Pulmonary artery endothelial cell (primary cell): ENCODE measurements at places on chromosomes 3 and 15. TPM values are rescaled to one million over a fixed set of nuclear protein-coding genes. Genes with fewer than 3 reads are reported as not detected.

The POC1A gene
- total RNA-seq: 14.9 and 21.2 TPM in 2 replicates

The RETNLB gene
- not detected in 2 replicates for total RNA-seq

The PLSCR5 gene
- total RNA-seq: not detected in 2 replicates

The SERINC4 gene
- total RNA-seq: not detected in 2 replicates

The VGLL3 gene
- total RNA-seq: 0.13 and 5.0 TPM in 2 replicates

The GADL1 gene
- not detected in 2 replicates for total RNA-seq

DNA sequence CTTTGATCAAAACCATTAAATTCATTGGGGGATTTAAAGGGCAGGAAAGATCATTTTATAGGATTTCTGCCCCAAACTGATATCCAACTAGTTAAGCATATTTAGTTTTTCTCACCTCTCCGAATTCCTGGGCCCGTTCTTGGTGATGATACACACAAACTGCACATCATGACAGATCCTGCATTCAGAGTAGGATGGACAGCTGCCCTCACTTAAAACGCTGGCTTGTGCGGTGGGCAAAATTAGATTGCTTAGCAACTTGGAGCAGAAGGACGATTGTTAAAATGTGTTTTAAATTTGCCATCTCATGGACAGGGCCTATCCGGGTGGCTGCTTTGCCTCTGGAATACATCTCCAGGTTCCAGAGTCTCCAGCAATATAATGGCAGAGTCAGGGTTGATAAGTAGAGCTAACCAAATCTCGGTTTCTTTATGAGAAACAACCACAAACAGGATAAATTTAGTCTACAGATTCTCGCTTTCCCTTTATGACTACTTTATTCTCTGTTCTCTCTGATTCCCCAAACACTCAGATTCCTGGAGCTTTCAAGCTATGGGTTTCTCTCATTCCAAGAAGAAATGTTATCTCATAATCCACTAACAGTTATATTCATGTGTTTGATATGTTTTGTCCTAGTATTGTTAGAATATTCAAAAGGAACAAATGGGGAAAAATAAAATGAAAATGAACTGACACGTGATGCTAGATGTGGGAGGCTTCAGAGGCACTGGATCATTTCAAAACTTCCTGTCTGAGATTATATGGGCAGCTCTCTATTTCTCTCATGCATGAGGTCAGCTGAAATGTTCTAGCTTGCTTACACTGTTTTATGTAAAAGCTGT, 1014.1 kb upstream of the SEMA6D start:
- DNase-seq: no peak

DNA sequence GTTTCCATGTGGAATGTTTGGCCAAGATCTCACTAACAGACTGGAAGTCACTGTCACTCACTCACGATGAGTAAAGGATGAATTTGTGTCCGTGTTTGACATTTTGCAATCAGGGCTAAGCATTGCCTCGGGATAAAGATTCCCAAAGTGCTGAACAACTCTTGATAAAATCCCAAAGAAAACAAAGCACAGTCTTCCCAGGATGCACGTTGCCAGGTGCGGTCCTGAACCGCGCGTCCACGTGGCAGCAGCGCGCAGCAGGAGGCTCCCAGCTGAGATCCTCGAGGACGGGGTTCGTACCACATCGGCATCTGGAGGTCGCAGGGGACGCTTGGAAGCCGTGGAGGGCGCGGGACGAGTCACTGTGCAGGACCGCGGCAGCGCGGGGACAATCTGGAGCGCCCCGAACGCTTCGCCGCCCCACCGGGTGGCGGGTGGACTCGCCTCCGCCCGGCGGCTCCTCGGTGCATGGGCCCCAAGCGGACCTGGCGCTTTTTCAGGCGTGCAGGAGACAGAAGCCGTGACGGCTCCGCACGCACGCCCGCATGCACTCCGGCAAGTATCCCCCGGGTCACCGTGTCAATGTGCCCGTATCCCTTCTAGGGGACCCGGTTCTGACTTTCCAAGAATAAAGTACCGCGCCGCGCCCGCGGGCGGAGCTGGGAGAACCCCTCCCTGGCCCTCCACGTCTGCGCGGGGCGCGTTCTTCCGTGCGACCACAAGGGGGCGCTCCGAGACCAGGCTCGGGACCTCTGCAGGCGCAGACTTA, 17.7 kb downstream of the CPN2 start:
- DNase-seq: peak; percentile 44

DNA sequence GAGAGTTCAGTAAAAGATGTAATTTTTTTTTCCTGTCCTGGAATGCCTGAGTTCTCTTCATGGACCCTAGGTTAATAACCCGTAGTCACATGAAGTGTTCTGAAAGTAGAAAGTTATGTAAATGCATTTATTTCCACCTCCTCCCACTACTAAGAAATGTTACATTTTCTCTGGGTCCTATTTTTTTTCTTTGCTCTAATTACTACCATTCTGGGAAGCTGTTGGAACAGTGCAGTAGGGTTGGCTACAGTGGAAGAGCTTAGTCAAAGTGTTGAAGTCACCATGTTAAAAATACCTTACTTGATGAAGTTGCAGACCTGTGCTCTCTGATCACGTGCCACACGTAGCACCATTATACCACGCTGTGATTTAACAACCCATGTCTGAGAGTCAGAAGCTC, 153.8 kb upstream of the TSC22D2 start:
- no peak for DNase-seq

- DNase-seq: no peak
Measured at GRCh38 chr15:90063770-90064247, 38.5 kb downstream of the IDH2 start.

GRCh38 chr3:47836986-47837385, 34.0 kb downstream of the DHX30 start:
- no peak for DNase-seq

DNA sequence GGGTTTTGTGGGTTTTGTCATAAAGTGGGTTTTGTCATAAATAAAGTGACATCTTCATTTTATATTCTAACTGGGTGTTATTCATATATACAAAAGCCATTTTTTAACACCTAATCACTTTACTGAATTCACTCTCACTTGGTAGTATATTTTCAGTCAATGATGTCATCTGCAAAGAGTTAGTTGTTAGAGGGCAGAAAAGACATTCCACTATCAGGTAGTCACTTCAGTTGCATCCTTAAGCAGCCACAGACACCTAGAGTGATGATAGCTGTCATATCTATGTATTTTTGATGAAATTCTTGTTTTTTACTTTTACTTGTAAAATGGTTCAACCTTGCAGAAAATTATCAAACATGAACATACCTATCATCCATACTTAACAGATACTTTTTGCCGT, 89.0 kb downstream of the DHX36 start:
- DNase-seq: no peak

GRCh38 chr3:101829874-101830273, 19.4 kb upstream of the NFKBIZ start:
- DNase-seq: no peak

DNA sequence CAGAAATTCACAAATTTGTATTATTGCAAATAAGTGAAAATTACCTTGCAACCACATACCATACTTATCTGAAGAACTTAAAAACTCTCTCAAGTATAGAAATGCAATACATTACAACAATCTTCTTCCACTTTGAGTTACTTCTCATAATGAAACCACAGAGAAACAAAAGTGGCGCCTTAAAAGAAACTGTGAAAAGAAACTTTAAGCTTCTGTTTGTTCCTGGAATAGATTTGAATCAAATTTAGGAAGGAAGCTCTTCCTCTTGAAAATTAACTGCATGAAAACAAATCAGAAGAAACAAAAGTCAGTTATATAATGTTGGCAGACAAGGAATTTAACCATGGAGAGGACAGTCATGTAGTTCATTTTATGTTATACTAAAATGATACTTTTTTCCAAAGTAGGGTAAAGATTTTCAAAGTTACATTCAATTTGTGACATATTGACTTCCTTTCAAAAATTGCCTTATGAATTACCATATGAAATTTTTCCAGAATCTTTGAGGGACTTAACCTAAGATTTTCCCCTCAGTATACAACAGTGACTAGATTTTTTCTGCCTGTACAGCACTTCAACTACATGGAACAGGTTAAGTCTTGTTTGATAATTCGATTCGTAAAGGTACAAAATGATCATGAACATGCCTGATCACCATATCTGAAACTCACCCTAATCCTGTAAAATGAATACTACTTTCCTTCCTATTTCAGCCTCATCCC, 57.6 kb upstream of the TNFSF10 start:
- no peak for DNase-seq

GRCh38 chr3:49098910-49099630, 5.2 kb upstream of the QRICH1 start:
- no peak for DNase-seq

DNA sequence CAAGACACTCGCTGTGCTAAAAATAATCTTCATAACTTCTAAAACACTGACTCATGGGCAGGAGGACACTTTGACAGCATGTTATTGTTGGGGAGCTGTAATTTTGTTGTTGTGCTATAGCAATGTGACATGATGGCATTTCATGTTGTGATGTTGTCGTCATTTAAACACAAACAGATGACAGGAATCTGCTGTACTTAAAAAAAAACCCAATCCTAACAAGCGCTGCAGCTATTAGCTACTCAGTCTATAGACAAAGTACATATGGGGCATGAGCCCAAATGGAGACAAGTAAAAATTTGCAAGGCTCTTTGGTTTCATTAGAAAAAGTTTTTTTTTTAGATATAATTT, 828 bp upstream of the ATOSA start:
- no peak for DNase-seq

GRCh38 chr15:99574048-99574447, 8.3 kb downstream of the MEF2A start:
- no peak for DNase-seq

DNA sequence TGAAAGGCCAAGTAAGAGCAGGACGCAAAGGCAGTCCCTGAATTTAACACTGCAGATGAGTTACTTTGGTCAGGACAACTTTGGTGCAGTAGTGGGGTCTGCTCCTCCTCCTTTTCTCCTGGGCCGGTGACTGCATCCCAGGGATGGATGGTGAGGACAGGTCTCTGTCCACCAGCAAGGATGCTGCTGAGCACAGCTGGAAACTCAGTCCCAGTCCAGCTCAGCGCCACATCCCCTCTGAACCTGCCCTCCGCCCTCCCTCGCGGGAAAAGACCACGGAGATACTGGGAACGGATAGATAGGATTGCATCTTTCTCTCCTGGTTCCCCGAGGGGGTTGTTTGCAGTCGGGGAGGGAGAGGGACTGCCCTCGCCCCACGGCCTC, 13.8 kb downstream of the GRAMD2A start:
- DNase-seq: no peak

DNA sequence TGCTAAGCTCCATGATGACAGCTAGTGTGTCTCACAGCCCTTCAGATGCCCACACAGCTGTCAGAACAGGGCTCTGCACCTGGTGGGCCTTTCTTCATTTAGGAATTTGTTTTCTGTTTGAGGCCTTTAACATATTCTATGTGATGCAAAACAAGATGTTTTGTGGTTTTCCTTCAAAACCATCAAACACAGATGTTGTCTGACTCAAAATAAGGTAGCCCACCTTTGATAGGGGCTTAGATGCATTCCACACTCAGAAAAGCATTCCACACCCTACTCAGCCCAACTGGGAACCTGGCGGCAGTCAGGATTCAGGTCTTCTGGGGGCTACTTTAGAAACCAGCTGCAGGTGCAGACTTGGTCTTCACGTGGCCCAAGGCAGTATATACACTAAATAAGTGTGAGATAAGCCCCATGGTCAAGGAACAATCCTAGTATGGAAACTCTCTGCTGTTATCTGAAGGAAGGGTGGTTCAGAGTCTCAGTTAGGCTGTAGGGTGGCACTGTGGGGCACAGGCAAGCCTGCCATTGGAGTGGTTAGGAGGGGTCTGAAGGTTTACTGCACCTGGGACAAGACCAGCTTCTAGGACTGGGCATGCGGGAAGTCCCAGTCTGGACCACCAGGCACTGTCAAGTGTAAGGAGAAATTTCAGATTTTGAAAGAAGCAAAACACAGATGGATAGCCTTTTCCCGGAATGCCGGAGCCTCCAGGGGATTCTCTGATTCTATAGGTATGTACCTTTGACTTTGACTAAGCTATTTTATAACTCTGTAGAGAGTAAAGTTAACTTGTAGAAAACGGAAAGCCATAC, 20.1 kb downstream of the LRRC2 start:
- no peak for DNase-seq

GRCh38 chr3:16290827-16291196, 25.8 kb downstream of the OXNAD1 start:
- DNase-seq: no peak

DNA sequence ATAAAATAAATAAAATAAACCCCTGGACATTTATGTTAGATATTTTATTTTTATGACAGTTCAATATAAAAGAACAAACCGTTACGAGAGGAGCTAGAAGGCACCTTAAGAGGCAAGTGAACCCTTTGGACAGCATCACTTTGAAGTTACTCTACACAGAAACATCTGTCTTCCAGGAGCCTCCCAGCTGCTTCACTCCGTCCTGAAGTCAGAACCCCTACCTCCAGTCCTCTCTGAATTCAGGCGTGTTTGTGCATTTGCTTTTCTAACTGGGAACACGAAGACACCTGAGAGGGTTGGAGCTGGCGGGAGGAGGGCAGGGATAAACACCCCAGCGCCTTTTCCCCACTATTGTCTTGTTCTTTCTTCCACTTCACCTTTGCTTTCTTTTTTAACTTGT, 46.2 kb downstream of the CMTM7 start:
- no peak for DNase-seq

DNA sequence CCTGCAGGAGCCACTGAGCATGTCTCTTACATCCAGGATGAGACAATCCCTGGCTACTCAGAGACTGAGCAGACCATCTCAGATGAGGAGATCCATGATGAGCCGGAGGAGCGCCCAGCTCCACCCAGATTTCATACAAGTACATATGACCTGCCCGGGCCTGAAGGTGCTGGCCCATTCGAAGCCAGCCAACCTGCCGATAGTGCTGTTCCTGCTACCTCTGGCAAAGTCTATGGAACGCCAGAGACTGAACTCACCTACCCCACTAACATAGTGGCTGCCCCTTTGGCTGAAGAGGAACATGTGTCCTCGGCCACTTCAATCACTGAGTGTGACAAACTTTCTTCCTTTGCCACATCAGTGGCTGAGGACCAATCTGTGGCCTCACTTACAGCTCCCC, 6.2 kb downstream of the MAP1A start:
- no peak for DNase-seq

GRCh38 chr3:98730886-98731537, 32.1 kb upstream of the ST3GAL6 start:
- DNase-seq: no peak

DNA sequence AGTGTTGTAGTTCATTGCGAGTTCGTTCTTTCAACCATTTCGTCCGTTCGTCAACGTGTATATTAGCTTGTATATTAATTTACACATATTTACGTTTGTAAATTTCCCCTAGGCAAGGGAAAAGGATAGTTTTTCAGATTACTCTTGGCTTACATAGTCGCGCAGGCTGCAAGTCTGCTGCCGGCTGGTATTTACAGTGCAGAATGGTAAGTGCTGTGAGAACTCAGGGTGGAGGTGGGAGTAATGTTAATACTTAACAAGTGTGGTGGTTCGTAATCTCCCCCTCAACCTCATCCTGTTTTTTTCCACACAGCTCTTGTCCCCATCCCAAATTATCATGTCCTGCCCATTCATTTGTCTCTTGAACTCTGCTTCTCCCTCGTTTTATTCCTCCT, 766 bp downstream of the FAM98B start:
- DNase-seq: no peak

GRCh38 chr15:40845036-40845435, 1.2 kb downstream of the SPINT1 start:
- no peak for DNase-seq

- peak; percentile 67 for DNase-seq
Measured at GRCh38 chr3:47266709-47267489, 15.7 kb downstream of the KIF9 start.

- no peak for DNase-seq
Measured at GRCh38 chr3:115588201-115589115, 34.9 kb upstream of the GAP43 start.
